Heart left ventricle (tissue), 16 donors: ENCODE measurements at places on chromosomes 2 and 18. TPM values are rescaled to one million over a fixed set of nuclear protein-coding genes. Genes with fewer than 3 reads are reported as not detected.

Gene TMEM150A
- total RNA-seq = 15.2 TPM

Gene CYP27A1
- total RNA-seq = 7.5 TPM

Gene TUBA3E
- 4.6 TPM for total RNA-seq

Gene TMEM247
- total RNA-seq = not detected

Gene KIF3C
- total RNA-seq = 2.3 TPM

Gene LIPG
- not detected for total RNA-seq

Gene CPO
- not detected for total RNA-seq

Gene ZNF892
- total RNA-seq = 3.9 TPM

Gene TSGA10
- total RNA-seq = 2.6 TPM

Gene GEN1
- total RNA-seq = 3.0 TPM

Gene HOXD13
- total RNA-seq = not detected

Gene GAL3ST2
- not detected for total RNA-seq
